ENCODE measurements at places on chromosomes 12 and 14. TPM values are rescaled to one million over a fixed set of nuclear protein-coding genes. Genes with fewer than 3 reads are reported as not detected.

The SETD1B gene
- 32.7 TPM for total RNA-seq

The DPPA3 gene
- total RNA-seq: not detected

The SLC6A12 gene
- not detected for total RNA-seq

The VSX2 gene
- not detected for total RNA-seq

The DEPDC4 gene
- total RNA-seq: 2.1 TPM

The ASB2 gene
- 58.1 TPM for total RNA-seq

The TAS2R8 gene
- not detected for total RNA-seq

The LRP1 gene
- 0.91 TPM for total RNA-seq

The ZNF385A gene
- total RNA-seq: 0.70 TPM

The LIN7A gene
- total RNA-seq: 0.18 TPM

The CDCA3 gene
- 77.3 TPM for total RNA-seq

The KCTD10 gene
- 32.3 TPM for total RNA-seq

The C1S gene
- total RNA-seq: 2.2 TPM

The PTHLH gene
- total RNA-seq: not detected

The SCNN1A gene
- total RNA-seq: 0.32 TPM

The RGS6 gene
- total RNA-seq: 0.39 TPM

The ADAM21 gene
- not detected for total RNA-seq

The CLMN gene
- 1.5 TPM for total RNA-seq

The CABP1 gene
- not detected for total RNA-seq

The IQSEC3 gene
- total RNA-seq: 0.39 TPM

The EPYC gene
- not detected for total RNA-seq

The CD4 gene
- total RNA-seq: 232 TPM

The DLK1 gene
- total RNA-seq: not detected

The KSR2 gene
- total RNA-seq: 0.05 TPM

The NELL2 gene
- 12.1 TPM for total RNA-seq

The CHGA gene
- not detected for total RNA-seq

The KCNA5 gene
- total RNA-seq: not detected

The HEBP1 gene
- total RNA-seq: 10.4 TPM

The PRR4 gene
- total RNA-seq: 2.5 TPM

The TAC3 gene
- not detected for total RNA-seq

The SERPINA9 gene
- not detected for total RNA-seq

The KCNH3 gene
- total RNA-seq: 1.2 TPM

The NEUROD4 gene
- total RNA-seq: not detected

The LYZ gene
- total RNA-seq: 0.89 TPM

The PSMB5 gene
- total RNA-seq: 72.4 TPM

The BCAT1 gene
- 10.5 TPM for total RNA-seq

The ARMH4 gene
- total RNA-seq: not detected

The OR6C70 gene
- total RNA-seq: not detected

The CFL2 gene
- 5.7 TPM for total RNA-seq

The GMFB gene
- total RNA-seq: 38.0 TPM

The A2ML1 gene
- total RNA-seq: not detected

The NDRG2 gene
- total RNA-seq: 5.6 TPM

The THTPA gene
- total RNA-seq: 10.9 TPM

The TRIM9 gene
- 0.18 TPM for total RNA-seq

The JPH4 gene
- total RNA-seq: not detected

The SLC10A1 gene
- total RNA-seq: not detected

The TMEM263 gene
- total RNA-seq: 22.9 TPM
